Activated CD4-positive, alpha-beta T cell treated with anti-CD3 and anti-CD28 coated beads for 24 hours (primary cell): ENCODE measurements at places on chromosomes 7 and 10.

GRCh38 chr10:69842882-69843281 lies 41.2 kb downstream of the COL13A1 start:
- DNase-seq, result no peak

GRCh38 chr7:150322114-150322832 lies 882 bp upstream of the LRRC61 start:
- DNase-seq, result peak; percentile 30

GRCh38 chr10:80199828-80200227 lies 5.5 kb downstream of the ANXA11 start:
- DNase-seq, result no peak

DNA sequence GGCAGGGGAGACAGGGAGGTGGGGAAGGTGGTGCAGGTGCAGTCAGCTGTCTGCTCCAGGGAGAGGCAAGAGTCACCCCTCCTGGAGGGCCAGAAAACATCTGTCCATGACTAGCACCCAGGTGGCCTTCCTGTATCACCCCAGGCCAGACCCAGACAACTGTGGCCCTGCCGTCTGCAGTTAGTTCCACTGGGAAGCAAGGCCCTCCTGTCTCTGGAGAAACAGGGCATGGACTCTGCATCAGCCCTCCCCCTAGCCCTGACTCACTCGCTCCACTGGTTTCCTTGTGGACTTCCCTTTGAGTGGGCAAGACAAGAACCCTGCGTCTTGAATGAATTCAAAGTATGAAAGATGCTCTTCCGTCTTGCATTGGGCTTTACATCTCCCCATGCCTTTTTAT lies 12.6 kb downstream of the TBATA start:
- no peak for DNase-seq

DNA sequence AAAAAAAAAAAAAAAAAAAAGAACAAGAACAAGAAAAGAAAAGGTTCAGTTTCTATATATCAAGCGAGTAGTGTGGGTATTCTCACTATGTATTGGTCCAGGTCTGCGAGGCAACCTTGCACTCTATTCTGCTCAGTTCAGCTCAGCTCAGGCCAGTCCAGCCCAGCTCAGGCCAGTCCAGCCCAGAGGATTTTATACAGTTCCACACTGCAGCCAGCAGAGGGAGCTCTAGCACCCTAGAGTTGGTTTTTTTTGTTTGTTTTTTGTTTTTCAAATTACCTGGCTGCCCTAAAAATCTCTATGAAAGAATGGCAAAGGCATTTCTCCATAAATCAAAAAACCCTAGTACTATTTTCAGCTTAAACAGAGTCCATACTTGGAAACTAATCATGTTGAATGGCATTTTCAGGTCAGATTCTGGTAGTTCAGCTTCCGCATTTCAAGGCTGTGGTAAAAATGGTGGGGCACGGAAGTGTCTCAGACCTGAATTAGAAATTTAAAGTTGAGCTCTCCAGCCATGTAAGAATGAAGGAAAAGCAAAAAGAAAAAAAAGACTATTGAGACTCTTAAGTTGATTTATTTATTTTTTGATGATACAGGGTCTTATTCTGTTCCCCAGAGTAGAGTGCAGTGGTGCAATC lies 55.2 kb upstream of the GSDME start:
- DNase-seq, result peak; percentile 25

- no peak for DNase-seq
These were observed 74.2 kb downstream of the EEPD1 start for GRCh38 chr7:36227223-36227622.

- no peak for DNase-seq
These were observed 622.5 kb downstream of the TYW1 start for GRCh38 chr7:67619175-67619574.

DNA sequence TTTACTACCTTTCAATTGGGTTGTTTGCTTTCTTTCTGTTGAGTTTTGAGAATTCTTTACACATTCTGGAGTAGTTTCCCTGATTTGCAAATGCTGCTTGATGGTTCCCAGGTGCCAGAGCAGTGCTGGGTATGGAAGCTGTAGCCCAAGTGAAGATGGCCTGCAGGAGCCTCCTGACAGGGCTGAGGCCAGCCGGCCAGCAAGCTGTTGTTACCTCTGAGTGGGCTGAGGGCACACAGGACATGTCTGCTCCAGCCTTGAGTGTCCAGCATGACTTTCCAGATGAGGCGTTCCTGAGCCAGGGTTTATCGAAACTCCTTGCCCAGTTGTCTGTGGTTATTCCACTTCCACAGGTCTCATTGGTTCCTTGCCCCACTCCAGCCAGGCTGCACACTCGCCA lies 164.6 kb upstream of the TNS3 start:
- DNase-seq, result no peak

- no peak for DNase-seq
These were observed 84.8 kb downstream of the ETV1 start for GRCh38 chr7:13904689-13905088.

DNA sequence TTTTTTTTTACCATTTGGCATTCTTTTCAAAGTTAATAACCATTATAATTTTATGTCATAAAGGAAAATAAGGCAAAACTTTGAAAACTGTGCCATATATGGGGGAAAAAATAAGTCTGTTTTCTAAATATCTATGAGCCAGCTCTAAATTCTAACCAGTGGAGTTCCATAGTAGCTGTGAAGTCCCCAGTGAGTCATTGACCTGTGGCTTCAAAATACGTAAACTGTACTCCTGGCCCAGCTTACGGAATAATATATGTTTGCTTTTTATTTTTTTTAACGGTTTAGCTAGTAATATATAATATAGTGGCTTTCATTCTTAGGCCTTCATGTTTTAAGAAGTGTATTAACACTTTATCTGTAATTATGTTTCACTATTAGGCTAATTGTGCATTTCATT lies 20.5 kb downstream of the ZRANB1 start:
- DNase-seq, result no peak

- no peak for DNase-seq
These were observed 8.9 kb downstream of the HOXA4 start for GRCh38 chr7:27121684-27122076.

DNA sequence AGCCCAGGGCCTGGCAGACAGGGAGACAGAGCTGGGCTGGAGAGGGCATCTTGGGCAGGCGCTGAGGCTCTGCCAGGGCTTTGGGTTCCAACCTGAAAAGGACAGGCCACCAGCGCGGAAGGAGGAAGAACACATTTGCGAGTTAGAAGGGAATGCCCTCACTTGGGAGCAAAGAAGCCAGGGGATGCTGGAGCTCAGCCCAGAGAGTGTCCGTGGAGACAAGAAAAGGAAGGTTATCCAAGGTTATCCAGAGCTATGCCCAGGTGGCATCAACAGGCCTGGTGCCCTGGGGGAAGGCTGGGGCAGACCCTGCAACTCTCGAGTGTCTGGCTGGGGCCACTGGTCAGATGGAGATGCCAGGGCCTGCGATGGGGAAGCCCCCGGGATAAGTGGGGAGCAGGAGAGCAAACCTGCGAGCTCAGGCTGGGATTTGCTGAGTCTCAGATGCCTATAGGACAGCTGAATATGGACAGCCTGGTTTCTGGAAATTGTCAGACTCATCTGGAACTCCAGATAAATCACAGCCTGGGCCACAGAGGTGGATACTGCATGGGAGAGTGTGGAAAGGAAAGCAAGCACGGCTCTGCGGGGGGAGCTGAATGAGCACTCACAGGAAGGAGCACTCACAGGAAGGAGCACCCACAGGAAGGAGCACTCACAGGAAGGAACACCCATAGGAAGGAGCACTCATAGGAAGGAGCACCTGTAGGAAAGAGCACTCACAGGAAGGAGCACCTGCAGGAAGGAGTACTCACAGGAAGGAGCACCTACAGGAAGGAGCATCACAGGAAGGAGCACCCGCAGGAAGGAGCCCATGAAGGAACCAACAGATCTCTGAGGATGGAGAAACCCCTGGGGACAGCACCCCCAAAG lies 152.1 kb downstream of the ADAM12 start:
- DNase-seq, result no peak

DNA sequence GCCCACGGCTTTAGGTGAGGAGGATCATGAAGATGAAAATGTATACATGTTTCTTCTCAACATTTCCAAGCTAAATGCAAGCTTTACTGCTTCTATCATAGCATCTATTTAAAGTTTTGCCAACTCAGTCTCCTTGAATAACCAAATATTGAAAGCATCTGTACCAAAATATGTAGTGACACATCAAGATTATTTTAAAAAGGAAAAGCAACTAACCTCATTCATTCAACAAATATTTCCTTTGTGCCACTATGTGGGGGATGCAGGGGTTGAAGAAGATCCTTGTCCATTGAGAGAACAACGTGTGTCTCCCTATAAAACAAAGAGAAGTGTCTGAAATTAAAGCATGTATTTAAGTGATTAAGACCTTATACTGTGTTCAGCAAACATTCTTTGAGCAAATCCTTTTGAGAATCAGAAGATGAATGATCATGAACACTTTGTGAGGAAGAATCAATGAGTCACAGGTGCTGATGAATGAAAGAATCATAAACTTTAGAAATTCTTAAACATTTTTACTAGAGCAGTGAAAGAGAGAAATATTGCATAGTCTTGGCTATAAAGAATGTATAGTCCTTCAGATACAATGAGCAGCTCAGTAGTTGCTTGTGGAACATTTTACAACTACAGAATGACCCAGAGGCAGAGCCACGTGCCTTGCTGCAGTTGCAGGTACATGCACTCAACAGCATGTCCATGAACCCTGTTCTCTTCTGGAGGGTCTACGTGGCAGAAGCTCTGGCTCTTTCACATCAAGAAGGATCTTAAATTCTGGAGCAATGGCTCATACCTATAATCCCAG lies 13.9 kb downstream of the TAS2R60 start:
- no peak for DNase-seq

DNA sequence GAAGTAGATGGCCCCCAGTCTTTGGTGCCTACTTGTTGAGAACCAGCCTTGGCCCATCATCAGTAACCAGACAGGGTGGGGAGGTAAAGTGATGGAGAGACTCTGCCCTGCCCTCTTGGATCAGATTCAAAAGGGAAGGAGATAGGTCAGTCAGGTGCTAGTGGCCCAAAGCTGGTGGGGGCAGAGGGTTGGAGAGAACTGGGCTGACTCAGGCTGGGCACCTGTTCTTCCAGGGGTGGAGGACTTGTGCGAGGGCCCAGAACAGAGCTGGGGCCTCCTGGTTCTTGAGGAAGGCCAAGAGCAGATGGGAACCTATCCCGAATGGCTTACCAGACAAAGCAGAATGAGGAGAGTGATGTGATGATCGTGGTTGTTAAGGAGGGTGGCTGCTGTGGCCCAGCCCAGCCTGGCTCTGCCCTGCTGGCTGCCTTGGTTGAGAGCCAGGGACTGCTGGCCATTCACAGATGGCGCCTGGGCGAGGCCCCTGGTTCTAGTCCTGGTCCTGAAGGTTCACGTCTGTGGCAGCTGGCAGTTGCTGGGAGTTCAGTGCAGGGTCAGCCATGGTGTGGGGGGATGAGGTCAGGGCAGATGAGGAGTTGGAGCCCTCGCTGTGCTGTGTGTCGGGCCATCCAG lies 36.6 kb downstream of the PALD1 start:
- DNase-seq, result no peak

GRCh38 chr10:85575441-85575840 lies 791.2 kb downstream of the GRID1 start:
- no peak for DNase-seq
